Kidney (tissue), 22 donors: ENCODE measurements at places on chromosomes 1 and 21.

GRCh38 chr21:40504825-40505224, 342.1 kb downstream of the DSCAM start:
- no peak for DNase-seq

DNA sequence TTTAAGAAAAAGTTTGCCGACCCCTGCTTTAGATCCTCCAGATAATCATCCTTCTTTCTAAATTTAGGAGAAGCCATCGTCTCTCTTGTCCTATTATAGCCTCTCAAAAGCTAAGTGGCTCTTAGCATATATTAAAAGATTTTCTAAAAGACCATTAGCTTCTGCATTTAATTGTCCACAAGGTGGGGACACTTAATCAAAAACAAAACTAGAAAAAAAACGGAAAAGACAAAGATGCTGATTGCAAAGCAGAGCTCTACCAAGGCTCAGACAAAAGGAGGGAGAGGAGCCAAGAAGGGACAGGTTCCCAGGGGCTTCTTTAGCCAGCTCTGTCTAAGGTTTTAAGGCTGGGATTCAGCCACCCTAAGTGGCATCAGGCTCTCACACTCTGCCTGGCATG, 128.3 kb upstream of the HMGB4 start:
- peak; percentile 4 for DNase-seq

GRCh38 chr1:181986907-181987305, 74.6 kb downstream of the ZNF648 start:
- DNase-seq, result no peak

DNA sequence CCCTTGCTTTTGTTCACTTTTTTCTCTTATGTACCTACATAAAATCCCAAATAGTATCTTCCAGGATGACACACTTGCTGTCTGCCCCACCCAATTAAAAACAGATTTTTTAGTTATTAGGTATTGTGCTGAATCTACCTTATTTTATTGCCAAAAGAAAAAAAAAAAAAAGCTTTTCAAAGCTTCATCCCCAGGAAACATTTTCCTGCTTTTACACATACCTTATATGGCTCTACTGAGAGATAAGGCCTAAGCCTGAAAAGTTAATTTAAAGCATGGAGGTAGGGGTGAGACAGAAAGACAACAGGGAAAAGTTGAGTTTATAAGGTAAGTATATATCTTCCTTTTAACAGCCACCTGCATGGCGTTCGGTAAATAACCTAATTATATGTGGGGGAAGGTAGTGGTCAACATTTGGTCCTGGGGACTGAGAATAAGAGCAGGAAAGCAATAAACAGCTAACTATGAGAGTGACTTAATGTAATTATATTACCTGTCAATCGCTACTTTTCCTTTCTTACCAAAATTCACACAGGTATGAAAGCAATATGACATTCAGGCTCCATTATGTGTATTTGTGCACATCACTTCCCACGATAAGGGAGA, 54.6 kb upstream of the BOLA1 start:
- DNase-seq, result no peak
